ENCODE measurements at places on chromosomes 1 and 21.

- DNase-seq = no peak
These were observed 27.6 kb downstream of the FAAH start for GRCh38 chr1:46421739-46422138.

GRCh38 chr1:2976180-2976562 lies 45.1 kb upstream of the ACTRT2 start:
- DNase-seq = no peak

GRCh38 chr21:31848326-31848985 lies 24.4 kb upstream of the HUNK start:
- DNase-seq = no peak

GRCh38 chr1:46087891-46088290 lies 44.5 kb downstream of the PIK3R3 start:
- DNase-seq = no peak

DNA sequence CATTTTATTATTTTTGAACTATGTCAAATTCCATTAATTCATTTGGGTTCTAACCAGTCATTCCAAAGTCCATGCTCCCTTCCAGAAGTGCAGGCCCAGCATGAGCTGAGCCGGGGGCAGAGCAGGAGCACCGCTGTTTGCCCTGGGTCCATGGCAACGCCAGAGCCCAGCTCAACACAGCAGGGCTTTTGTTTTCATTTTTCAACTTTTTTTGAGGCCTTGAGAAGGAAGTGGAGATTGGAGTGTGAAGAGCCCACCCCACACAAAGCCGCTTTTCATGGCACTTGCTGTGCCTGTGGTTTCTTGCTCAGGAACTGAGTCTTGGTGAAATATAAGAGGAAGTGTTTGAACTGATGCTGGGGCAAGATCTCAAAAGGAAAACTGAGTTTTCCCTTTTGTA lies 13.2 kb upstream of the PRMT2 start:
- no peak for DNase-seq

GRCh38 chr1:70948396-70949017 lies 99.1 kb downstream of the PTGER3 start:
- no peak for DNase-seq

GRCh38 chr1:235730007-235730406 lies 80.4 kb upstream of the GNG4 start:
- DNase-seq = no peak

- no peak for DNase-seq
These were observed 40.5 kb upstream of the SAMD13 start for GRCh38 chr1:84260852-84261518.
